ENCODE measurements at places on chromosomes 11 and 22.

- DNase-seq = no peak
These were observed 22.9 kb upstream of the THY1 start for GRCh38 chr11:119445850-119446249.

- DNase-seq = no peak
These were observed 550.3 kb downstream of the FAM181B start for GRCh38 chr11:82183346-82183745.

DNA sequence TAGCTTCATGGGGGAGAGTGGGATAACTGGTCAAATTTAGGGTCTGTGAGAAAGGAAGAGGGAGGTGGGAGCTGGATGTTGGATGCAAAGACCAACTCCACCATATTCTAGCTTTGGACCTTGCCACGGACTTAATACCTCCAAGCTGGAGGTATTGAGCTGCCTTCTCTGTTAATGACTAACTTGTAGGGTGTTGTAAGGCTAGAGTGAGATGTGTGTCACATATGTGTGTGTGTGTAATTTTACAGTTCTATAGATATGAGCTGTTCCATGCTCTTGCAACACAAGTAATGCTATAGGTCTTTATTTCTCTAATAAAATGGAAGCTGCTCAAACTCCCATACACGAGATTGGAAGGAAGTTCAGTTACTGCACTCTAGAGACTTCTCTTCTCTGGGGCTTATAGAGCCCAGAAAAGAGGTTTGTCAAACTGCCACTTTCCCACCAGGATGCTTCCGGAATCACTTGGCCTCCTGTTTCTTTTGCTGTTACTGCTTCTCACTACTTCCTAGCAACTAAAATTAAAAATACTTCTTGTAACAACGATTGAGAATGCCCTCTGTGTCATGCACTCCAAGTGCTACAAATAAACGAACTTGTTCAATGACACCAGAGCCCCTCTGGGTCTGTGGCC, 16.0 kb upstream of the FJX1 start:
- DNase-seq = no peak

- no peak for DNase-seq
These were observed 91.5 kb upstream of the YWHAH start for GRCh38 chr22:31852691-31853421.

- no peak for DNase-seq
These were observed 133.7 kb downstream of the ETS1 start for GRCh38 chr11:128453444-128454336.

DNA sequence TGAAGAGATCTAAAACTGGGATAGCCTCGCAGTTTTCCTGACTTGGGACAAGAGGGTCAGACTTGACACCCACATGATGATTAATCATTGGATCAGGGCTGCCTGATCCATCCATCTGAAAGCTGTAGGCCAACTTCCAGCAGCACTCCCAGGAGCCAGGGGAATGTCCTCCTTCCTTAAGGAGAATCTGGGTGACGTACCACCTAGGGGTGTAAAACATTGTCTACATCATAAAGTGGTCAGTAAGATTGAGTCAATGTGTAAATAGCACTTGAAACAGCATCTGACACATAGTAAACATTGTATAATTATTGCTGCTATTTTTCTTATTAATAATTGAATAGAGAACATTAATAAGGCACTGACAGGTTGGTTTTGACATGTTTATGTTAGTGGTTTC, 392.8 kb downstream of the JRKL start:
- DNase-seq = no peak

GRCh38 chr11:3036419-3036818, 20.8 kb downstream of the CARS1 start:
- no peak for DNase-seq

DNA sequence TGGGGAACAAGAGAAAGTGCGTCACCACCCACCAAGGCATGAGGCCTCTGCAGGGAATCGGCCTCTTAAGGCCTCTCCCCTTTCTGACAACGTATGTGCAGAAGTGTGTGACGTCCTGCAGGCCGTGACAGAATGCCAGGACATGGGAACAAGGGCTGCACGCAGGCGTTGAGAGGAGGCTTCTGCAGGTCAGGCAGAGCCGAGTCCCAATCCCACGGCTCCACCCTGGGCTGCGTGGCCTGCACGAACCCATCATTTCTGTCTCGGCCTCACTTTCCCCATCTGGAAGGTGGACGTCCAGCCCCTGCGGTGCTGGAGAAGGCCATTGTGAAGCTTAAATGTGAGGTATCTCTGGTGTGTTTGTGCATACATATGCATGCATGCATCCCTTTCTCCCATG, 61.8 kb downstream of the SHANK2 start:
- DNase-seq = no peak

DNA sequence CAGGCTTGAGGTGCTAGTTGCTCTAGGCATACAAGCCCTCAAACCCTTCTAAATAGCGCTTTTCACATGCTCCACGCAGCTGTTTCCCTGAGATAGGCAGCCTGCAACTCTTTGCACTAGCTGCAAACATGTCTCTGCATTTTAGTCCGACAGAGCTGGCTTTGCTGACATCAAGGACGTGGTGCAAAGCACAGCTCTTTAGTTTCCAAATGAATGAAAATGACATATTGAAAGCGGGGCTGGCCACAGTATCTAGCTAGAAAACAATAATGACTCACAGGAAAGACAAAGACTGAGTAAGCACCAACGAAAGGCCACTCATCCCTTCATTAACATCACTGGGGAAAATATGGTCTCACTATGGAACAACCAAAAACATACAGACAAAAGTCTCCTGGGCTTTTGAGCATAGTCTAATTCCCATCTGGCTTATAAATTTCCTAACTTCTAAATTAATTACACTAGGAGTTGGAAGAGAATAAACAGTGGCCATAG, 15.3 kb upstream of the ZC3H12C start:
- no peak for DNase-seq

DNA sequence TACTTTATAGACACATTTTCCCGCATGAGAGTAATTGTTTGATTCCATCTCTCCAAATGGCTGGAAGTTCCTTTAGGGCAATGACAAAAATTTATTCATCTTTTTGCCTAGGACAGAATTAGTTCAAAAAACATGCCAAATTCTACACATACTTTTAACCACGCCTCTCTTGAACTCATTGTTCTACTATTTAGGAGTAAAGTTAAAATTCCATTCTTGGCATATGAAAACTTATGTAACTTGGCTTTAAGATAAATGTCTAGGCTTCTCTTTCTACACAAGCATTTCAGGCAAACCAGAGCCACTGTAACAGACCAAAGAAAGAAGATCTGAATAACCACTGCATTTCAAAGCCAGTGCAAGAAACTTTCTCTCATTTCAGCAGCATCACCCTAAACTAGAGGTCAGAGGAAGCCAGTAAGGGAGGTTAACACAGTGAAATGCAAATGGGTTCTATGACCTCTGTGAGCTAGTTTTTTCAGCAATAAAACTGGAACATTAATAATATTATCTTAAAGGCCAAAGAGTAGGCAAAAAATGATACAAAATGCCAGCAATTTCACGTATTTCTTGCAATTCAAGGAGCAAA, 73.0 kb downstream of the RSF1 start:
- no peak for DNase-seq

- DNase-seq = no peak
These were observed 139.1 kb upstream of the BDNF start for GRCh38 chr11:27839226-27839913.

Data from activated T-helper 1 cell treated with Interleukin-2 at 50 U/mL for 16 hours (primary cell).